Progenitor cell of endocrine pancreas (in vitro differentiated cells): ENCODE measurements at places on chromosomes 6 and 20. TPM values are rescaled to one million over a fixed set of nuclear protein-coding genes. Genes with fewer than 3 reads are reported as not detected.

Gene CDSN
- not detected in 2 replicates for total RNA-seq

Gene DYNLT2
- 1.6 and 1.8 TPM in 2 replicates for total RNA-seq

Gene SAPCD1
- 8.6 and 11.9 TPM in 2 replicates for total RNA-seq

Gene CST1
- total RNA-seq = 1.5 and 1.6 TPM in 2 replicates

Gene BPIFB4
- not detected in 2 replicates for total RNA-seq

Gene ZC3H12D
- total RNA-seq = 0.48 and 0.71 TPM in 2 replicates

Gene MCCD1
- total RNA-seq = not detected in 2 replicates

- no peak overlapping the region for H3K4me3 ChIP-seq
- no peaks in the 10 kb centered on the region for H3K27me3 ChIP-seq
- peak overlapping the region; percentile 27 for H3K27ac ChIP-seq
- H3K36me3 ChIP-seq = peaks cover 6% of the 10 kb centered on the region
- H3K4me1 ChIP-seq = peaks cover 13% of the 10 kb centered on the region
These were observed 214.0 kb downstream of the ZFAND3 start for GRCh38 chr6:38033442-38033982.

DNA sequence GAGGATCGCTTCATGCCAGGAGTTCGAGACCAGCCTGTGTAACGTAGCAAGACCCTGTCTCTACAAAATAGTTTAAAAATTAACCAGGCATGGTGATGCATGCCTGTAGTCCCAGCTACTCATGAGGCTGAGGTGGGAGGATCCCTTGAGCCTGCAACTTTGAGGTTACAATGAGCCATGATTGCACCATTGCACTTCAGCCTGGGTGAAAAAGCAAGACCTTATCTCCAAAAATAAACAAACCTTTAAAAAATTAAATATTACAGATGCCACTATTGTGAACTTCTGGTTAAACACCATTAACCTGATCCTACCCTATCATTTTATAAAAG is 116.8 kb downstream of the ARHGAP18 start:
- no peaks in the 10 kb centered on the region for H3K27me3 ChIP-seq
- peaks cover under 1% of the 10 kb centered on the region for H3K4me1 ChIP-seq
- H3K36me3 ChIP-seq = peaks cover 7% of the 10 kb centered on the region
- no peak overlapping the region for H3K27ac ChIP-seq
- H3K4me3 ChIP-seq = no peak overlapping the region

DNA sequence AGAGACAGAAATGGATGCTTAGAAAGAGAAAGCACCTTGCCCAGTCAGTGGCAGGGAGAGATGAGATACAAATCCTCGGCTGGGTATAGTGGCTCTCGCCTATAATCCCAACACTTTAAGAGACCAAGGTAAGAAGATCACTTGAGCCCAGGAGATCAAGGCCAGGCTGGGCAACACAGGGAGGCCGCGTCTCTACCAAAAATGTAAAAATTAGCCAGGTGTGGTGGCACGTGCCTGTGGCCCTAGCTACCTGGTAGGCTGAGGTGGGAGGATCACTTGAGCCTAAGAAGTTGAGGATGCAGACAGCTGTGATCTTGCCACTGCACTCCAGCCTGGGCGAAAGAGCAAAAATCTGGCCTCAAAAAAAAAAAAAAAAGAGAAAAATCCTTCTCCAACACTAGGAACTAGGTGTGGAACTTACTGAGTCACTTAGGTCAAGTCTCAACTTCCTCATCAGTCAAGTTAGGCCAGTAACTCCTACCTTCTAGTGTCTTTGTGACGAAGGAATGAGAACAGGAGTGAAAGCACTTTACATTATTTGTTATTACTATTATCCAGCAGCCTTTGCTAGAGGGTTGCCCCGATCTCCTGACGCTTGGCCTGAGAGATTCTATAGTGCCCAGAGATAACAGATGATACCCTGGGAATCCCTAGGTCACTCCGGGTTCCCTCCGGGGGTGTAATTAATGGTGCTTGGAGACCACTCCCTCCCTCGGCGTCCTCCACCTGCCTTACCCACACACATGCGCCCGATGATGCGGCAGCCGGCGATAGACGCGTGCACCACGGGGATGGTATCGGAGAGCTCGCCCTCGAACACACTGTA is 918 bp downstream of the EIF6 start:
- H3K27ac ChIP-seq = peak overlapping the region; percentile 92
- peak overlapping the region; percentile 81 for H3K4me3 ChIP-seq
- H3K4me1 ChIP-seq = peaks cover 23% of the 10 kb centered on the region

DNA sequence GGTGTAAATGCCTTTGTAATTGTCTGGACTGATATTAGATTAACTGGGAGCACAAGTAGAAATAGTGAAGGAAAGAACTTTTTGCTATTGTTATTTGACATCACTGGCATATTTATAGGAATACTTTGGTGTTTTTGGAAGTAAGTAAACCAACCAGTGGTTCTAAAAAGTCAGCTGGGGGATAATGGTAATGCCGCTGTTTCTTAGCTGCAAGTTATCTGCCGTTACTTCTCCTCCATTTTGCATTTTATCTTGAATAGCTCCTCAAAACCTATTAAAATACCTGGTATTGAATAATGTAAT is 3.8 kb downstream of the PTPN1 start:
- H3K27ac ChIP-seq = no peak overlapping the region
- no peak for DNase-seq
- H3K4me1 ChIP-seq = peaks cover 32% of the 10 kb centered on the region

- peaks cover 4% of the 10 kb centered on the region for H3K36me3 ChIP-seq
- DNase-seq = no peak
- H3K27me3 ChIP-seq = no peaks in the 10 kb centered on the region
- H3K27ac ChIP-seq = peak overlapping the region; percentile 19
These were observed 244.3 kb downstream of the PTPRT start for GRCh38 chr20:42945234-42945994.

GRCh38 chr6:38876475-38876874 is 161.4 kb downstream of the DNAH8 start:
- no peaks in the 10 kb centered on the region for H3K36me3 ChIP-seq
- no peak for DNase-seq
- no peak overlapping the region for H3K4me3 ChIP-seq
- no peaks in the 10 kb centered on the region for H3K4me1 ChIP-seq
- peaks cover 6% of the 10 kb centered on the region for H3K27me3 ChIP-seq
- H3K27ac ChIP-seq = no peak overlapping the region

DNA sequence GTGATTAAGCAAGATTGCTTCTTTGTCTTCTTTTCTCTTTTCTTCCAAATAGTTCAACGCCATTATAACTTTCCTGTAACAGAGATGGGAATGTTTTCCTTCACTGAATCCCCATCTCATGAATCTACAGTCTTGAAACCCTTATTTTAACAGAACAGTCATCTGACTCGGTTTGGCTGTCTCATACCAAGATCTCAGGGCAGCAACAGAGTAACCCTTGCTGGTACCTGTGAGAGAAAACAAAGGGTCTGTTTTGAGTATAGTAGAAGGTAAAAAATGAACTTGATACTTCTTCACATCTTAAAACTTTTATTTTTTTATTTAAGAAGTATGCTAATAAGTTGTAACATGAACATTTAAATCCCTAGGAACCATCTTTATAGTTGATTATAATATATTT is 19.6 kb upstream of the DSE start:
- no peak overlapping the region for H3K4me3 ChIP-seq
- H3K36me3 ChIP-seq = no peaks in the 10 kb centered on the region
- no peak overlapping the region for H3K27ac ChIP-seq
- no peaks in the 10 kb centered on the region for H3K27me3 ChIP-seq
- DNase-seq = no peak

DNA sequence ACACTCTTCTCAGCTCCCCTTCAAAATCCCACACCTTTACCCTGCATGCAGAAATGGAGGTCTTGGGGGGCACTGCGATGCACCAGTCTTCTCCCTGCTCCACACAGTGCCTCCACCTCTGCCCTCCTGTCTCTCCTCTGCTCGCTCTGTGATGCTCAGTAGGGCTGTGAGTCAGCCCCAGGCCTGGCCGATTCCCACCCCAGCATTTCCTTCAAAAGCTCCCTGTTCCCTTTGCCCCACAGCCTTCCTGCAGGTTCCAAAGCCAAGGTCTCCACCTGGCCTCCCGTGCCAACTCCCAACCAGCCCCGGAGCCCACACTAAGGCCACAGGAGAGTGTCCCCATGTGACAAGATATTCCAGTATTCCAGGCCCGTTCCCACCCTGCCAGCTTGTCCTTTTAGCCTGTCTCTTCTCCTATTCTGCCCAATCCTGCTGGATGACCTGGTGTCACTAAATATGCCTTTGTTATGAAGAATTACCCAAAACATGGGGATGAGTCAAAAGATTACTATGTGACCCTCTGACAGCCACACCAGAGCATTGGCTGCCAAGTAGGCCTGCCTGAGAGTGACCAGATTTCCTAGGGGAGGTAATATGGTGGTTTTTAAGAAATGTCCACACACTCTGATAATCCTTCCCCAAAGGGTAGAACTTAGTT is 118.9 kb upstream of the NXT1 start:
- peaks cover 67% of the 10 kb centered on the region for H3K27me3 ChIP-seq
- H3K4me1 ChIP-seq = peaks cover 16% of the 10 kb centered on the region
- no peak overlapping the region for H3K4me3 ChIP-seq
- DNase-seq = no peak

DNA sequence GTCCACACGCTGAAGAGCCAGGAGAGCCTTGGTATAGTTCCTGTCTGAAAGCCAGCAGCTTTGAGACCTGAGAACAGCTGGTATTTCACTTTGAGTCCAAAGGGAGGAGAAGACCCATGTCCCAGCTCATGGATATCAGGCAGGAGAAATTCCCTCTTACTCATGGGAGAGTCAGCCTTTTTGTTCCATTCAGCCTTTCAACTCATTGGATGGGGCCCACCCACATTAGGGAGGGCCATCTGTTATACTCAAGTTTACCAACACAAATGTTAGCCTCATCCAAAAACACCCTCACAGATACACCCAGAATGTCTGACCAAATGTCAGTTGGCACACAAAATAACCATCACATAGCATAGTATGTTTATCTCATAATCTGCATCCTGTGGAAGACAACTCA is 80.1 kb downstream of the GMDS start:
- H3K27ac ChIP-seq = no peak overlapping the region
- no peaks in the 10 kb centered on the region for H3K4me1 ChIP-seq
- no peak for DNase-seq
- H3K27me3 ChIP-seq = no peaks in the 10 kb centered on the region
- H3K4me3 ChIP-seq = no peak overlapping the region
- no peaks in the 10 kb centered on the region for H3K36me3 ChIP-seq

DNA sequence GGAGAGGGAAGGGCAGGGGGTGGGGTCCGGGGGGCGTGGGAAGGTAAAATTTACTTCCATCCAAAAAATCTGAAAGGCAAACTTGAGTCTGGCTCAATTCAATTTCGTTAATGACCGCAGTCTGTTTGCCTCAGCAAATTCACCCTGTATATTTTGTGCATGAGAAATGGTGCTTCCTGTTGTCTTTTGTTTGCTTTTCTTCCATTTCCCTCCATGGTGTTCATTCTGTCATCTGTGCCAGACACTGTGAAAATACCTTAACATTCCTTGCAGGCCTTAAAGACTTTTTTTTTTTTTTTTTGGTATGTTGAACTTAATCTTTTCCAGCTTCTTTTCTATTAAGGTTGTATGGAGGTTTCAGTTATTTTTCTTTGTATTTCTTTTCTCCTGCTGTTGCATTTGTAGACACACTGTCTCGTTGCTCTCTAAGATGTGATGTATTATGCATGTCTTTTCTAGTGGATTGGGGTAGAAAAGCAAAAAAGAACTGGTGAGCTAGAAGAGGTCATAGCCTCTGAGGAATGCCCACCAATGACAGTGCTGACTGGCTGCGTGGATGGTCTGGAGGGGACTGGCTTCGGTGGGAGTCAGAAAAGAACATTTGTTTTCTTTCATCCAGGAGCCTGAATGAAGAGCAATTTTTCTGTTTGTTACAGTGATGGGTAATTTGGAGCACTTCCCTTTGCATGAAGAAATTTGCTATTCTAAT is 585.0 kb upstream of the MAP3K7 start:
- H3K4me3 ChIP-seq = no peak overlapping the region
- H3K27ac ChIP-seq = no peak overlapping the region
- H3K27me3 ChIP-seq = no peaks in the 10 kb centered on the region
- DNase-seq = no peak
- H3K4me1 ChIP-seq = peaks cover 16% of the 10 kb centered on the region
- no peaks in the 10 kb centered on the region for H3K36me3 ChIP-seq

GRCh38 chr20:828987-829386 is 4.5 kb upstream of the FAM110A start:
- no peaks in the 10 kb centered on the region for H3K27me3 ChIP-seq
- no peaks in the 10 kb centered on the region for H3K36me3 ChIP-seq
- H3K4me1 ChIP-seq = peaks cover 8% of the 10 kb centered on the region
- H3K27ac ChIP-seq = no peak overlapping the region
- DNase-seq = no peak

GRCh38 chr6:29747688-29748250 is 24.5 kb downstream of the HLA-F start:
- no peaks in the 10 kb centered on the region for H3K36me3 ChIP-seq
- H3K27ac ChIP-seq = no peak overlapping the region
- no peak for DNase-seq
- peak overlapping the region; percentile 75 for H3K4me3 ChIP-seq
- H3K4me1 ChIP-seq = peaks cover 5% of the 10 kb centered on the region

DNA sequence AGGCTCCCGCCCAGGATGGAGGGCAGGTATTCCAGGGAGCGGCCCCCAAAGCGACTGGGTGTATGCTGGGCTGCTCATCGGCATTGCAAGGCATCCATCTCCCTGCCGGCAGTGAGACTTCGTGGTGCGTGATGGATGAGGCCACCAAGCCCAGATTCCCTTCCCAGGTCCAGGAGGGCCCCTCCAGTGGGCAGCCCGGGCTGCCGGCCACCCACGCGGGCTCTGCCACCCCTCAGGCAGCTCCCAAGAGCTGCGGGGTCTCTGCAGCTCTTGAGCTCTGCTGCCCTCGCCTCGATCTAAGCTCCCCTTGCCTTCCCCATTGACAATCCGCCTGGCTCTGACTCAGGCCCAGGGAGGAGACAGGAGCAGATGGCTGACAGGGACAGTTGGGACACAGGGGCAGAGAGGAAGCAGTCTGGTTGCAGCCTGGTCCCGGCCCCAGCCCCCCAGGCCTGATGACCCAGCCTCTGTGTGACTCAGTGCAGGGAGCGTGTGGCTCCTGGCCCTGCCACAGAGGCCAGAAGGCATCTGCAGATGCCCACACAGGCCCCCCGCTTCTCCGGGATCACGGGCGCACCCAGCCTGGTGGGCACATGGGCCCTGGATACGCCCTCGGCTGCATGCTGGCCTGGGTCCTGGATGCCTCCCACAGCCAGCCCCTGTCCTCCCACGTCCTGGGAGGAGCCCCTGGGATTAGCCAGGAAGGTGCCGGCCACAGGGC is 33.0 kb downstream of the SLCO4A1 start:
- peaks cover 16% of the 10 kb centered on the region for H3K27me3 ChIP-seq
- H3K4me3 ChIP-seq = no peak overlapping the region
- no peak for DNase-seq
- H3K4me1 ChIP-seq = no peaks in the 10 kb centered on the region
